ENCODE measurements at places on chromosomes 4 and X.

DNA sequence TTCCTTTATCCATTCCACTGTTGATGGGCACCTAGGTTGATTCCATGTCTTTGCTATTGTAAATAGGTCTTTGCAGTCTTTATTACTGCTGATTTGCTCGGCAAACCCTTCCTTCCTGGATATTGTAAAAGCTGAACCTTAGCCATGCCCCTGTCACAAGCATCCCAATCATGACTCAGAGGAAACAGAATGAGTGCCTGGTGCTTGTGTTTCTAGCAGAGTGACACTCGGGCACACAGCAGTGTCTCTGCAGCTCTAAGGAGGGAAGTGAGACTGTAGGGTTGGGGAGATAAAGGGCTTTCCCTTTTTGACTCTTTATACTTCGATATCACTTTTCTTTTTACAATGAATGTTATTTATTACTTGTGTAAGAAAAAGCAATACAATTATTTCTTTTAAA, 83.3 kb downstream of the AKAP4 start:
- no peak for DNase-seq

DNA sequence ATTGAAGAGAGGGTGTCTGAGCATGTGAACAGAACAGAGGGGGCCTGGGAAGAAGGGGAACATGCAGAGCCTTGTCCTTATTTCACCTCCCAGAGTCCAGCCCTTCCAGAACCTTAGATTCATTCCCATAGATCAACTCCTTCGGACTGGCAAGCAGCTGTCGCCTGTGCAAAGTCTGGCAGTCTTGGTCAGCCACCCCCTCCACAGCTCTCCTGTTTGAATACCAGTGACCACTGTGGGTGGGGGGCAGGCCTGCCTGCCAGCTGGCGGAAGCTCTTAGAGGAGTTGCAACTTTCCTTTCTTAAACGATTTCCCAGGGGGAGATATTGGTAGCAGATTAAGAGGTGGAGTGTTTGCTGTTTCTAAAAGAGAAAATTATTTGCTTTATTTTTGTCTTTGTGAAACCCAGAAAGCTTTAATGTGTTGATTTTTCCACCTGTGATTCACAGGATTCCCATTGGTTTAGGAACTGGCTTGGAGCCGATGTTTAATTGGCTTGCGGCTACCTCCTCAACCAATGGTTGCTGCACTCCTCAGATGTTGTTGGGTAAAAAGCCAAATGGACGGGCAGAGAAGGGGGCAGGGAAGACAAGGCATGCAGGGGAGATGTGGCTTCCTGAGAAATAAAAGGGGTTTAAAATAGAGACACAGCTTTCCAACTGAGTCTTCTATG, 62.2 kb upstream of the PRPS1 start:
- no peak for DNase-seq

- DNase-seq = no peak
Measured at GRCh38 chr4:66688674-66689073, 856.6 kb downstream of the CENPC start.

GRCh38 chr4:145626623-145626982, 7.4 kb downstream of the MMAA start:
- DNase-seq = no peak

- DNase-seq = no peak
Measured at GRCh38 chrX:31397119-31397518, 325.3 kb upstream of the FTHL17 start.

Measured in stimulated activated naive CD4-positive, alpha-beta T cell (primary cell).